ENCODE measurements at places on chromosomes 16 and 17.

DNA sequence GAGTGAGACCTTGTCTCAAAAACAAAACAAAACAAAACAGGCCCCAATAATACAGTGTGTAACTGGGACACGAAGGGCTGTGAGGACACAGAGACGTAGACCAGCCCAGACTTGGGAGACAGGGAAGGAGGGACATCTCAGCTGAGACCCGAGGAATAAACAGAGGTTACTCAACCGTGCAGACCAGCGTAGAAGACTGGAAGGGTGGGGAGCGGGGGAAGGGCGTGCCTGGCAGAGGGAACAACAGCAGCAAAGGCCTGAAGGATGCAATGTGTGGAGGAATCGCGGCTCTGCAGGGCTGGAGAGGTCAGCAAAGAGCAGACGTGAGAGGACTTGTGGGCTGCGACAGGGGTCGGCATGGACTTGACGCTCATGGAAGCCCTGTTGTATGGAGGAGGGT lies 11.6 kb upstream of the CES4A start:
- DNase-seq = no peak

- DNase-seq = no peak
Observed at GRCh38 chr16:22670551-22671041, 143.4 kb upstream of the HS3ST2 start.

GRCh38 chr17:76265624-76266243 lies 586 bp downstream of the UBALD2 start:
- DNase-seq = no peak

- no peak for DNase-seq
Observed at GRCh38 chr17:67492824-67493517, 115.9 kb downstream of the PITPNC1 start.

GRCh38 chr16:24991349-24991748 lies 23.8 kb downstream of the ARHGAP17 start:
- DNase-seq = no peak

DNA sequence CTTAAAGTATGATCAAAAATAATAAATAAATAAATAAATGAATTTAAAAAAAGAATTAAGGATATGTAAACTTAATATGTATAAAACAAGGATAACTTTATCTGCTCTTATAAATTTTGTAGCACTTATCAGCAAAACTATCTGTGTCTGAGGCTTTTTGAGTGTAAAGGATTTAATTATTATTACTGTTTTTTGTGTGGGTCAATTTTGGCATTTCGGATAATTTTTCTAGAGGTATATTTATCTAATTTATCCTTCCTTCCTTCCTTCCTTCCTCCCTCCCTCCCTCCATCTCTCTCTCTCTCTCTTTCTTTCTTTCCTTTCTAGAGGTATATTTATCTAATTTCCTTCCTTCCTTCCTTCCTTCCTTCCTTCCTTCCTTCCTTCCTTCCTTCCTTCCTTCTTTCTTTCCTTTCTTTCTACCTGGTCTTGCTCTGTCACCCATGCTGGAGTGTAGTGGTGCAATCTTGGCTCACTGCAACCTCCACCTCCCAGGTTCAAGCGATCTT lies 120.8 kb downstream of the ABCA8 start:
- DNase-seq = no peak

- DNase-seq = no peak
Observed at GRCh38 chr17:45868276-45868675, 23.6 kb downstream of the SPPL2C start.

DNA sequence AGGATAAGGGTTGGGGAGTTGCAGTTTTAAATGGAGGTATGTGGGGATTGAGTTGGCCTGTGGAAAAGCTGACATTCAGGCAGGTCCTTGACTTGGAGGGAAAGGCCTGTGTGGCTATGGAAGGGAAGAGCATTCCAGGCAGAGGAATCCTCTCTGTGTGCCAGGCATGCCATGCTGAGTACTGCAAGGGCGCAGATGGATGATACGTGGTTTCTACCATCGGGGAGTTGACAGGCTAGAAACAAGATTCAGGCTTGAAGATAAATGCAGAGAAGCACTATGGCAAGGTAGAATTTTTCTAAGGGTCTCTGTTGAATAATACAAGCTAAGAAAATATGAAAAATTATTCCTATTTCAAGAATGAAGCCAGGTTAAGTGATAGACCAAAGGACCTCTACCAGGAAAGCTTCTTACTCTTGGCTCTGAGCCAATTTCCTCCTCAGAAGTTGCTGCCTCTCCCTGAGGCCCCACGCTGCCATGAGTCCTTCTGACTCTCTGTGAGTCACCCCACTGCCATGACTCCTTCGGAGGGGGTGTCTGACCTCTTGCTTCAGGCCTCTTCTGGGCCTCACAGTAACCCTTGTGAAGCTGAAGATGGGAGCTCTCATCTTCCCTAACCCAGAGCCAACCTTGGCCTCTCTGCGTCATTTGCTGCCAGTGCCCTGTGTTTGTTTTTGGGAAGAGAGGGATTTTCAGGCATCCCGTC lies 75.8 kb downstream of the WNT3 start:
- DNase-seq = peak; percentile 39

DNA sequence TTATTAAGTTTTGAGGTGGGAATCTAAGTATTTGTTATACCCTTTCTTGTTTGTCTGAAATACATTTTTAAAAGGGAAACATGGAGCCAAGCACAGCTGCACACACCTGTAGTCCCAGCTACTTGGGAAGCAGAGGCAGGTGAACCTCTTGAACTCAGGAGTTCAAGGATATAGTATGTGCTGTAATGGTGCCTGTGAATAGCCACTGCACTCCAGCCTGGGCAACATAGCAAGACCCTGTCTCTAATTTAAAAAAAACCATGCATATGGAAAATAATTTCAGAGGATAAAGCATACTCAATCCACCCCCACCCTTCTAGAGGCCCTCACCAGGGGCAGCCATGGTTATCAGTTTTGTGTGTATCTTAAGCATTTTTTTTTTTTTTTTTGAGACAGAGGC lies 3.4 kb upstream of the DDX19B start:
- no peak for DNase-seq

DNA sequence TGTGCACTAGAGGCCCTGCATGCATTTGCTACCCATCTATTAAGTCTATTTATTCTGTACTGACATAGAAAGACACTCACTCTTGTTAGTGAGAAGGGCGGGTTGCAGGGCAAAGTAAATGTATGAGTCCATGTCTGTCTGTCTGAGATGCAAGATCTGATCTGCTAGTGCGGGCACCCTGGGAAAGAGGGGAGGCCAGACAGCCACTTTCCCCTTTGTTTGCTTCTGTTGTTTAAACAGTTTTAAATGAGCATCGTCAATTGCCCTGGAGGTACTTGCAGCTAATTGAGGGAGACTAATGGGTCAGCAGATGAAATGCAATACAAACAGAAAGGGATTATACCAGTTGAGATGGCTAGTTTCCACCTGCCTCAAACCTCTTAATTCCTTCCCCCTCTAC lies 24.9 kb downstream of the SCNN1G start:
- no peak for DNase-seq

DNA sequence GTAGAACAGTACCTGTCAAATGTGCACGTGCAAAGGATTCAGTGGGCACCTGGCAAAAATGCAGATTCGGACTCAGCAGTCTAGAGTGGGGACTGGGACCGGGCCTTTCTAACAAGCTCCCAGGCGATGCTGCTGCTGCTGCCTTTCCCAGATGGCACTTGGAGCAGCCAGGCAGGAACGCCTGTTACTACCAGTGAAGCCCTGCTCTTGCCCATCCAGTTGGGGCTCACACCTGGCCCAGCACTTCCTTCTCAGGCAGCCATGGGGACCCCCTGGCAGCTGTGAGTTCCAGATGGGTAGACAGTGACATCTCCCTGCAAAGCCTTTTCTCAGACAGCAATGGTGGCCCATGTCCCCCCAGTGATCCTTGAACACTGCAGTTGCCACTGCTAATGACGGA lies 30.4 kb downstream of the KDM8 start:
- no peak for DNase-seq

GRCh38 chr17:680529-680928 lies 34.1 kb downstream of the VPS53 start:
- no peak for DNase-seq

GRCh38 chr16:47939680-47940079 lies 216.1 kb downstream of the ABCC12 start:
- no peak for DNase-seq

GRCh38 chr17:14845591-14846281 lies 419.4 kb downstream of the PMP22 start:
- peak; percentile 33 for DNase-seq

GRCh38 chr16:3650631-3651265 lies 3.7 kb upstream of the DNASE1 start:
- no peak for DNase-seq

GRCh38 chr16:90020838-90021382 lies 1.7 kb upstream of the DBNDD1 start:
- DNase-seq = no peak

GRCh38 chr17:11331547-11332513 lies 90.8 kb downstream of the SHISA6 start:
- DNase-seq = no peak

Data from fibroblast of skin of left quadriceps (primary cell).